ENCODE measurements at places on chromosomes 1 and 21. TPM values are rescaled to one million over a fixed set of nuclear protein-coding genes. Genes with fewer than 3 reads are reported as not detected.

Gene ADAM30
- not detected for polyA plus RNA-seq

Gene SRRM1
- polyA plus RNA-seq = 47.3 TPM

Gene OR2T2
- not detected for polyA plus RNA-seq

Gene SELP
- polyA plus RNA-seq = 3.3 TPM

Gene PLA2G2F
- 0.08 TPM for polyA plus RNA-seq

Gene KRTAP21-2
- polyA plus RNA-seq = not detected

Gene PLA2G2D
- polyA plus RNA-seq = not detected

Gene KMO
- polyA plus RNA-seq = 1.6 TPM

Gene TSPEAR
- polyA plus RNA-seq = not detected

Gene OLIG2
- 0.16 TPM for polyA plus RNA-seq

Gene KRTAP10-3
- polyA plus RNA-seq = not detected

Gene LCE1D
- not detected for polyA plus RNA-seq

Gene GBP7
- 1.3 TPM for polyA plus RNA-seq

Gene UTP25
- 2.2 TPM for polyA plus RNA-seq

Gene DDAH1
- polyA plus RNA-seq = 17.3 TPM

Gene PGLYRP4
- not detected for polyA plus RNA-seq

Gene GORAB
- polyA plus RNA-seq = 20.6 TPM

Gene APH1A
- 88.2 TPM for polyA plus RNA-seq

Gene HENMT1
- polyA plus RNA-seq = 4.9 TPM

Gene CCDC27
- polyA plus RNA-seq = not detected

Gene KLF17
- 0.37 TPM for polyA plus RNA-seq

Gene RPL11
- polyA plus RNA-seq = 2,028 TPM

Gene ELF3
- 1.0 TPM for polyA plus RNA-seq

Gene KIF14
- 0.07 TPM for polyA plus RNA-seq

Gene ADAMTS5
- 0.48 TPM for polyA plus RNA-seq

Gene GFI1
- 0.29 TPM for polyA plus RNA-seq

Gene TRIM67
- polyA plus RNA-seq = 0.62 TPM

Gene RXFP4
- not detected for polyA plus RNA-seq

Gene TTC39A
- 8.7 TPM for polyA plus RNA-seq

Gene AADACL3
- polyA plus RNA-seq = not detected

Gene ADSS2
- polyA plus RNA-seq = 13.5 TPM

Gene SYCP1
- not detected for polyA plus RNA-seq

Gene IRF6
- 8.5 TPM for polyA plus RNA-seq

Gene ANKRD65
- 2.2 TPM for polyA plus RNA-seq

Gene EMC1
- polyA plus RNA-seq = 34.9 TPM

Gene ADORA3
- polyA plus RNA-seq = 15.6 TPM

Gene CASP9
- 62.5 TPM for polyA plus RNA-seq

Gene CFHR4
- polyA plus RNA-seq = 0.47 TPM

Gene SPRR2A
- polyA plus RNA-seq = not detected

Gene S100A9
- 151 TPM for polyA plus RNA-seq

Gene UBIAD1
- polyA plus RNA-seq = 18.0 TPM

Gene SESN2
- polyA plus RNA-seq = 2.9 TPM

Gene BRINP3
- 3.0 TPM for polyA plus RNA-seq

Gene CD1E
- not detected for polyA plus RNA-seq

Gene ANKRD45
- polyA plus RNA-seq = 0.74 TPM
